ENCODE measurements at places on chromosomes 4 and X.

DNA sequence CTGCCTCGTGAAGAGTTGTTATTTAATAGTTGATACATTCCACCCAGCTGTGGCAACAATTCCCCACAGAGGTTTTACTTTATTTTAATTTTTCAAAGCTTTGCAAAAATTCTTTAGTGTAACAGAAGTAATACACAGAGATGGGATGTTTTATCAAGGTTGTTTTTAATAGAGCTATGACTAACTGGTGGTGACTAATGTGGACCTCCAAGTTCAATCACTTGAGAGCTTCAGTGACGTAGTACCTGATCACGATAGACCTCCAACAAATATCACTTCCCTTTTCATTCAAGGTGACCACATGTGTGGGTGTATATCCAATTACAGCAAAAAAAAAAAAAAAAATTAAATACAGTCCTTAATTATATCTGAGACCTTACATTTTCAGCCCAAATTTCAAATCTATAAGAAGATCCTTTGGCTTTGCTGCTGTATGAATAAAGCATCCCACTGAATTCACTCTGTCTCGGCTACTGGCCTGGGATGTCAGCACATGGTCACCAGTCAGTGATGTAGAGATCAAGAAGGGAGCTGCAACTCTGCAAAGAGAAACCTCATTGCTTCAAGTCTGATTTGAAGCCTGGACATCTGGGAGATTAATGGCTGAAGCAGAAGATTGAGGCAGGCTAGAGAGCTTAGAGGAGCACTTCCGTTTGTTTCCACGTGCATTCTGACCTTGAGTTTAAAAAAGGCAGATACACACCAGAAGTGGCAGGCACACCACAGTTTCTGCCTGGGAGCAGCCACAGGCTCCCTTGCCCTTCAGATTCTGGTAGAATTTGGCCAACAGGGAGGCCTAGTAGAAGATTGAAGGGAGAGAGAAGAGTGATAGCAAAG, 345.9 kb upstream of the NOCT start:
- DNase-seq: no peak

GRCh38 chr4:184362396-184362795, 112.0 kb downstream of the IRF2 start:
- DNase-seq: no peak

GRCh38 chr4:80196922-80197573, at the start of gene PRDM8:
Gene PRDM8, plus strand, starts transcription at chr4:80197503. Its CDS starts 2,578 bp downstream, at chr4:80200081.
- no peak for DNase-seq

DNA sequence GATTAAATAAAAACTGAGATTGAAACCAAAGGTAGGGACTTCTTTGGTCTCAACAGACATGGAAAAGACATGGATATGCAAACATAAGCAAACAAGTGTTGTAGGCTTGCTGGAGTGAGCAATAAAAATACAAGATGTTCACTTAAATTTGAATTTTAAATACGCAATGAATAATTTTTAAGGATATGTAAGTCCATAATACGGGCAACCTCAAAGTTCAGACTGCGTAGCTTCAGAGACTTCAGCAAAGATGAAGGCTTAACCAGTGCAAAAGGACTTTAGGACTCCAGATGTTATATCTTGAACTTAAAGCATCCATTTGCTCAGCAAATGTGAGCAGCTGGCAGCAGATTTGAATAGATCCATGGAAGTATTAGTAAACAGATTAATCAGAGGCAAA, 549.3 kb downstream of the ARAP2 start:
- DNase-seq: no peak

- no peak for DNase-seq
Observed at GRCh38 chrX:45751156-45751555, 550.5 kb upstream of the DIPK2B start.

GRCh38 chr4:85966373-85966772, 393.5 kb downstream of the MAPK10 start:
- DNase-seq: no peak

- DNase-seq: no peak
Observed at GRCh38 chr4:65831828-65832227, 161.5 kb upstream of the EPHA5 start.

DNA sequence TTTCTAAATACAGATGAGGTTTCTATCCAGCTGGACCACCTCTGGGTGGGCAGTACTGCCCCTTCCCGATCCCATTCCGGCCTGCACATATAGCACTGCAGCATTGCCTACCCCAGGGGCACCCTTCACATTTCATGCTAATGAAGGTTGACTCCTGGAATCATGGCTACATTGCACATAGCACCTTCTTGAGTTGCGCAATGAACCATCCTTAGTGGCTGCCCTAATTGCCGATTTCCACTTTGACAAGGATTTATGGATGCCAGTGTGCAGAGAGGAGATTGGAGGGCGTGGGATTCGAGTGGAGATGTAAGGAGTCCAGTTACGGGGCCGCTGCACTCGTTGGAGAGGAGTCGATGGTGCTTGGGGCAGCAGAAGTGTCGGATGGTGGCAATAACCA, 229.0 kb downstream of the FRMPD4 start:
- no peak for DNase-seq

- no peak for DNase-seq
Observed at GRCh38 chr4:85778632-85779131, 303.7 kb downstream of the ARHGAP24 start.

DNA sequence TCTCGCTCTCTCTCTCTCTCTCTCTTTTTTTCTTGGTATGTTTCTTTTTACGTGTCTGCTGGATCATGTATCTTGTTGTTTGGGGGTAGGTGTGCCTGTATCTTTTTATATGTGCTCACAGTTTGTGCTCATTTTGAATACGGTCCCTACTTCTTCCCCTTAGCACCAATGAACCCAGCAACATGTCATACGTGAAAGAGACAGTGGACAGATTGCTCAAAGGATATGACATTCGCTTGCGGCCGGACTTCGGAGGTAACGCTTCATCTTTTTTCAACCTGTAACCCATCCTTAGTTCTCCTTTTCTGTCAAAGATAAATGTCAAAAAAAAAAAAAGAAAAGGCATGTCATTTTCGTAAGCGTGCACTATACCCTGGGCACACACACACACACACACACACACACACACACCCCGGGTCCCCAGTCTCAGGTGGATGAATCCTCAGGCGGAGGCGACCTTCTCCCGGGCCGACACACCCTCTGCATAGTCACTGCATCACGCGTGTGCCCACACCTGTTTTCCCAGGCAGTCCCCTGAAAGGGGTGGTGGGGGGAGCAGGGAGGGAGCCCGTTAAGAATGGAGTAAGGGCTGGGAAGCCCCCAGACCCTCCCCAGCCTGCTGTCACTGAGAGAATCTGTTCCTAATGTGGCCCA, 511 bp downstream of the GABRB1 start:
- DNase-seq: no peak

- no peak for DNase-seq
Observed at GRCh38 chrX:74613370-74614092, 893 bp downstream of the RLIM start.

GRCh38 chrX:11533199-11533651, 132.5 kb downstream of the ARHGAP6 start:
- DNase-seq: no peak

- no peak for DNase-seq
Observed at GRCh38 chr4:163816494-163816893, 322.0 kb downstream of the TMA16 start.

GRCh38 chr4:122658818-122659295, 38.0 kb upstream of the IL21 start:
- DNase-seq: no peak

- no peak for DNase-seq
Observed at GRCh38 chrX:12379671-12380070, 241.4 kb downstream of the FRMPD4 start.

DNA sequence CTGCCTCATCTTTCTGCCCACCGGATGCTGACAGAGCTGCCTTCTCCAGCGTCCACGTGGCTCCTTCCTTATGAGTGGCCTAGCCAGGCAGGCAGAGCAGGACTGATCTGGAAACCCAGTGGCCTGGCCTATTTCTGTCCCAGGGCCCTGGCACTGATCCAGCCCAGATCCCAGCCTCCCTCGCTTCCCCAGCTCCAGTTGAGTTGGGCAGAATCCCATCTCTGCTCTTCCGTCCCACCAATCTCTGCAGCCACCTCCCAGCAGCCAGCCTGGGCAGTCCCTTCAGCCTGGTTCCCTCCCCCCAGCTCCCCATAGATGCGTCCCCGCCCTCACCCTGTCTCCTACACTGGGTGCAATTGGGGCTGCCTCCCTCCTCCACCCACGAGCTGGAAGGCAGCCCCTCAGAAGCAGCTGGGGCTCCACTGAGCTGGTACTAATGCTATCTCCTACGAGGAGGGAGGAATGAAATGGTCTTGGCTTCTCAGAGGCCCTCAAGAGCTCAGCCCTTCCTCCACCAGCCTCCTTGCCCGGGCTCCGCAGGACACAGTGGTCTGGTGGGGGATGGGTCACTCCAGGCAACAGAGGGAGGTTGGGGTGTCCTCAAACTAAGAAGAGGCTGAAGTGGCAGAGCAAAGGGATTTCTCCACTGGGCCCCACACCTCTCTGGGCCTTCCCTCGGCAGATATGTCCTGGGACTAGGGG, 94.2 kb downstream of the PJA1 start:
- no peak for DNase-seq

DNA sequence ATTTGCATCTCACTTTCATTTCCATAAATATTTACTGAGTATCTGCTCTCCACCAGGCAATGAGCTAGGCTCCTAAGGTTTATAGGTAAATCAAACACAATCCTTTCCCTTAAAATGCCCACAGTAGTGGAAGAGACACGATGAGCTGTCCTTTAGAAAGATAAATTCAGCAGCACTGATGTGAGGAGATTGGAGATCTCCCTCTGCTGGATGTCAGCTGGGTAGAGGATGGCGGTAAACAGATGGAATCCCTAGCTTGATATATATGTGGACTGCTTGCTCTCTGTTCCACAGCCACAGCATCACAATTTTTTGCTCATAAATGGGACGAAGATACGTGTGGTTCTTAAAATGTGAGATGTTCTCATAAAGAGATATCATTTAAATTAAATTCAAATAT, 216.4 kb upstream of the RASGEF1B start:
- no peak for DNase-seq

DNA sequence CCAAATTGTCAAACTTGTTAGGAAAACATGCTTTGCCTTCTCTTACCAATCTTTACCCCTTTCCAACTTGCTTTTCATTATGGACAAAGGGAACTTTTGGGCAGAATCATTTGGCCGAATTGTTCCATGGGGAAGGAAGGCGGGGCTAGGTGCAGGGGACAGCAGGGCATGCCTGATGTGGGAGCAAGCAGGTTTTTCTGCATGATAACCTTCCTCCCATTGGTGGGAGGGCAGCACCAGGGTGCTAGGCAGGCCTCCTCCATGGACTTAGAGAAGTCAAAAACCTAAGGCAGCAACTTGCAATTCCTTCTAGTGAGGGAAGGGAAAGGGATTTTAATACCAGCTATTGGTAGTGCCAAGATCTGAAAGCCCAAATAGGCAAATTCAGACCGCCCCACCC, 260.5 kb downstream of the MAPK10 start:
- no peak for DNase-seq

- DNase-seq: no peak
Observed at GRCh38 chrX:16511796-16512776, 137.9 kb upstream of the S100G start.

DNA sequence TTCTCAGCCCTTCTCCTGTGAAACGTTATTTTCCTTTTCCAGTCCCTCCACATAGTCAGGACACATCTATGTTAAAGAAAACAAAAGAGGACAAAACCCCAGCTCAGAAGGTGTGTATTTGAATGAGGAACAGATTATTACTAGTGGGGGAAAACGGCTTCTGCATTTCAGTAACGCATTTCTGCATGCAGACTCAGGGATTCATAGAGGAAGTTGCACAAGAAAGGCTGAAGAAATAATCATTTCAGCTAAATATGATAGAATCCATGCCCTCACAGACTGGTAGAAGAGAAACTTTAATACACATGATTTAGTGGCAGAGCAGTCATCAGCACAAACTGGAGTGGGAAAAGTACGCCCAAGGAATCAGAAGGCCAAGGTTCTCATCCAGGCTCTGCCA, 270.8 kb upstream of the FGF13 start:
- no peak for DNase-seq

- no peak for DNase-seq
Observed at GRCh38 chr4:123299212-123299691, 97.3 kb upstream of the SPRY1 start.

GRCh38 chrX:102113367-102113766, 12.1 kb upstream of the TCEAL2 start:
- DNase-seq: no peak

GRCh38 chr4:25590171-25590570, 65.5 kb upstream of the SLC34A2 start:
- no peak for DNase-seq

DNA sequence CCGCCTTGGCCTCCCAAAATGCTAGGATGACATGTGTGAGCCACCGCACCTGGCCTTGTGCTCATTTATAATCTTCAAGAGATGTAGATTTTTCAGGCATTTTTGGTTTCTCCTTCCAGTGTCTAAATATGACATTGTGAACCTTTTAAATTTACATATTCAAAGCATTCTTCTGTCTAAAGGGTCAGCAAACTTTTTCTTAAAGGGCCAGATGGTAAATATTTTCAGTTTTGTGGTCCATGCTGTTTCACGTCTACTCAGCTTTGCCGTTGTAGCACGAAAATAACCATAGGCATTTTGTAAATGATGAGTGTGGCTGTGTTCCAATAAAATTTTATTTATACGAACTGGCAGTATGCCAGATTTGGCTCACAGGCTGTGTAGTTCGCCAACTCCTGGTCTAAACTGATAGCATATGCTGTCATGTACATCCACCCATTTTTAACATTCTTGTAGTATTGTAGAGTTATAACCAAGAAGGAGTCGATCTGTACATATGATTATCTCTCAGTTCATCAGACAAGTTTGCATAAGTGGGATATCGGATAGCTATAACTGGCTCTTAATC, 12.7 kb upstream of the GCNA start:
- no peak for DNase-seq

DNA sequence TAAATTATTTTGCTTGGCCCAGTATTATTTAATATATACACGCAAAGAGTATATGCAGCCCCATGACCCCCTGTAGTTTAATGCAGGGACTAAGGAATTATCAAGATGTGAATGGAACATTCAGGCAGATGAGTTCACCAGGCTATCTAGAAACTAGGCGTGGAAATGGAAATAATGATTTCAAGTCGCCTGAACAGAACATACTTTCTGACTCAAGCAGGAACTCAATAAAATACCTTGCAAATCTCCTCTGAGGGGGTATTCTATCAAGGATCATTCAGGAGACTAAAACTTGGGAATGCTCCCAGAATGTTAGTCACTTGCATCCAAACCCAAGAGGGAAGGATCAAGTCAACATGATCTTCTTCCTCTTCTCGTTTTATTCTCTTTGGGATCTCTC, 59.6 kb upstream of the RASSF6 start:
- DNase-seq: no peak

GRCh38 chr4:13103382-13104015, 380.6 kb downstream of the RAB28 start:
- DNase-seq: no peak

- no peak for DNase-seq
Observed at GRCh38 chrX:16828124-16828908, 41.8 kb downstream of the RBBP7 start.

GRCh38 chrX:13015536-13016236, 28.7 kb downstream of the FAM9C start:
- DNase-seq: no peak

- no peak for DNase-seq
Observed at GRCh38 chr4:137635601-137636000, 103.3 kb upstream of the PCDH18 start.

Measured in stimulated activated CD8-positive, alpha-beta memory T cell treated with anti-CD3 and anti-CD28 coated beads, Interleukin-4, amount 100 ng/mL, for 24 hours (primary cell).